ENCODE measurements at places on chromosomes 3 and 15.

- DNase-seq: no peak
These were observed 113.1 kb downstream of the ATG7 start for GRCh38 chr3:11385326-11385725.

DNA sequence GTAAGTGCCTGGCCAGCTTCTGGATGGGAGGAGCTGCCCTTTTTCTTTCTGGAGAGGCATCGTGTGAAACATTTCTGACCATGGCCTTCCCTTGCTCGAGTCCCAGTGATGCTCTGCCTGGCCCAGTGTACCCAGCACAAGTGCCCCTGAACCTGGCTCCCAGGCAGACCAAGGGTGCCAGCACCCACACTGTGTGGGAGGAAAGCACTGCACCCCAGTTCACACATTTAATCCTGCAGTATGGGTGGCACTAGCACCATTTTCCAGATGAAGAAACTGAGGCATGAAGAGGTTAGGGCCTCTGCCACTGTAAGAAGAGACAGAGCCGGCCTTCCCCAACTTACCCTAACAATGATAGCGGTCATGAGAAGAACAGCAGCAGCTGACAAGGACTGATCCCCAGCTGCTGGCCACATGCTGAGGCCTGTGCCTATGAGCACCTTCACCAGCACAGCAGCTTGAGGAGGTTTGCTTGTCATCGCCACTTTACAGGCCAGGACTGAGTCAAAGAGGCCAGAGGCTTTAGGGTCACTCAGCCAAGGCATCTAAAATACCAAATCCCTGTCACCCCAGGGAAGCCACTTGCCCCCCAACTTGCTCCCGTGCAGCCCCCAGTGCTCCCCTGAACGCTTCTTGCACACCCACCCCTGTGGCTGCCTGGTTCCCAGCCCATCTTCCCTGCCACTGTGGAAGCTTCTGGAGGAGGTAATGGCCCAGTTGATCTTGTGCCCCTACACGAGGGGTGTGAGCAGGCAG is 15.0 kb downstream of the PRR23E start:
- DNase-seq: no peak

GRCh38 chr15:25582886-25583285 is 144.1 kb upstream of the UBE3A start:
- no peak for DNase-seq

DNA sequence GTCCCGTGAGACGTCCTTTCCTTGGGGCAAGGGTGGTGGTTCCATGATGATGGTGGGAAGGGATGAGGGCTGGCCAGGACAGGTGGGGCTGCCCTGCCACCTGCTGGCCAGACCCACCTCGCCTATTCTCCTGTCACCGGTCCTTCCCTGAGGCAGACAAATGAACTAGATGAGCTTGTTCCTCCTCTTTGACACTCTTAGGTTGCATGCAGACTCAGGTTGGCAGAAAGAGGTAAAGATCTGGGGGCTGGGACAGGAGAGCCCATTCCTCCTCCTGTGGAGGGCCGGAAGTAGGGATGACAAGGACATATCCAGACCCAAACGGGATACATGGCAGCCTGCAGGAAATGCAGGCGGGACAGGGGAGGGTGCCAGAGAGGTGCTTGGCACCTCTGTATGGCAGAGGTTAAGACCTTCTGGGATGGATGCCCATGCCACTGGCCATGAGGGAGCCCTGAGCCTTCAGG is 38.6 kb downstream of the ACSBG1 start:
- DNase-seq: no peak

DNA sequence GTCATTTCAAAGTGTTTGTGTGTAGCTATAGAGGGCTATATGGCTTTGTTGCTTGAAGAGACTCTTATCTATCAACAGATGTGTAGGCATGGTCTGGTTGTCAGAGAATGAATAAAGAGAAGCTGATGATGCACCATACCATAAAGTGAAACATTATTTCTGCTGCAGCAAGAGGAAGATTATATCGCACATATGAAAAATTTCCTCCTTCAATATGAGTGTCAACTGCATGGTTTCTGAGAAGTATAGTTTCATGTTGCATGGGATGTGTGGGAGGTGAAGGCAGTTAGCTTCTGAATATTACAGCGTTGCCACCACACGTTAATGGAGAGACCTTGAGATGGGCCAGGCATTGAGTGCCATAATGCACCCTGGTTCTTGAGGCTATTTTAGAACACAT is 217.9 kb downstream of the SATB1 start:
- DNase-seq: no peak

DNA sequence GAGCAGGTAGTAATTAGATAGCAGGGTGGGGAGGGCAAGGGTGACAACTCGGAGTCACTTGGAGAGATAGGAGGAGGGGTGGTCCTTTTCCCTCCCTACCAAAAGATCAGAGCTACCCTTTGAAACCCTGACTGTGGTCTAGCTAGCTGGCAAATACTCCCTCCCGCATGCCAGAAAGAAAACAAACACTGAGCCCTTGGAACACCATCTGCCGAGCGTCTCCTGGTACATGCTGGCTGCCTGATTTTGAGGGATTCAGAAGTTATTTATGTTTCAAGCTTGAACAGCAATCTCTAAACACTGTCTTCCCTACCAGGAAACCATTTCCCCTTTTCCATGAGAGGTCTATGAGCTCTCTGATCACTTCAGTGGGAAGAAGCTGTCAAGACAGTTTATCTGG is 291.6 kb upstream of the CFAP20DC start:
- no peak for DNase-seq
